ENCODE measurements at places on chromosomes 7 and 10.

DNA sequence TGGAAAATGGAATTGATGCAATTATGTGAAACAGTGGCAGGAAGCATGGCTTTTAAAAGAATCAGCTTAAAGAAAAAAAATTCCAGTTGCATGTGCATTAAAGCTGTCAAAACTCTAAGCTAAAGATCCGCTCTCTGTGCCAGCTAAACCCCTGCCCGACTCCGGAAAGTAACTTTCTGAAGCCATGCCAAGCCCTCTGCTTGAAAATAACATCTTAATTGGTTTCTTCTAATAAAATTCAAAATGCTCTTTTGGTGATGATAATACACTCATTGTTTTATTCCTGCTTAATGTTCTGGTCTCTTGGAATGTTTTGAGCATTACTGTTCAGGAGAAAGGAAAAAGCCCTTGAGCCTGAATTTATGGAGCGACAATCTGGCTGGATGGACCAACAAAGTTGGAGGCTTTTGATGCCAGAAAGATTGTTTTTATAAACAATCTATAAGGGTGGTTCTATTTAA is 11.7 kb downstream of the SEMA3C start:
- peaks cover 2% of the 10 kb centered on the region for H3K4me1 ChIP-seq
- H3K27ac ChIP-seq: no peak overlapping the region
- no peak overlapping the region for H3K4me3 ChIP-seq
- no peak for DNase-seq

DNA sequence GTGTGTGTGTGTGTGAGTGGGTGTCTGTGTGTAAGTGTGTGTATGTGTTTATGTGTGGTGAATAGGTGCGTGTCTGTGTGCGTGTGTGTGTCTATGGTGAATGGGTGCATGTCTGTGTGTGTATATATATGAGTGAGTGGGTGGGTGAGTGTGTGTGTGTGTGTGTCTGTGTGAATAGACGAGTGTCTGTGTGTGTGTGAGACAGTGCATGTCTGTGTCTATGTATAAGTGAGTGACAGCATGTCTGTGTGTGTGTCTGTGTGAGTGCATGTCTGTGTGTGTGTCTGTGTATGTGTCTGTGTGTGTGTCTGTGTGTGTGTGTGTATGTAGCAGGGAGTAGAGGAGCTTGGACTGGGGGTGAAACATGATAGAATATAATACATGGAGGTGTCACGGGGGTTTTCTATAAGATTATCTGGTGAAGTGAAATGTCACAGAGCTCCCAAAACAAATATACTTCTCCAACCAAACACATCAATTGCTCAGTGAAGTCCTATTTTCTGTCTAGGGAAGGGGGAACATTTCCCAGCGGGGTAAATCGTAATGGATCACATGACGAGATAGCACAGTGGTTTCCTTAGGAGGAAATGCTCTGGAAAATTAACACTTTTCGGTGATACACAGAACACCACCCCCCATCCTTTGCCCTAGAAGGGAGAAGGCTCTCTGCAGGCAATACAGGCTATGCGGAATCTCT is 723.3 kb upstream of the CELF2 start:
- peak overlapping the region; percentile 88 for H3K27ac ChIP-seq
- peaks cover 10% of the 10 kb centered on the region for H3K4me1 ChIP-seq
- DNase-seq: no peak
- H3K36me3 ChIP-seq: no peaks in the 10 kb centered on the region
- no peak overlapping the region for H3K4me3 ChIP-seq
- H3K27me3 ChIP-seq: no peaks in the 10 kb centered on the region

DNA sequence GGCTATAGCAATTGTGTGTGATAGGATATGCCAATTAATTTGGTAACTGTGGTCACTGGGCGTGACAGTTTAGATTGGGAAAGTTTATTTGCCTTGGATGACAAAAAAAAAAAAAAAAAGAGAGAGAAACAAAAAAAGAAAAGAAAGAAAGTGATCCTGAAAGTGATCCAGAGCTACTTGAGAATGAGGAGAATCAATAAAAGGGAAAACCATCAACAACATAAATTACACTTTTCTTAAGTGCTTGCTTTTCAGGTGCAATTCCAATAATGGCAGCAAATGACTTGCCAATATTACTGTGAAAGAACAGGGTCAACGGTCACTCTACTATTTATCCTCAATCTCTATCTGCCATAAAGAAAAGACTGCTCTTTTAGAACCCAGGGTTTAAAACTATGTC is 191.8 kb upstream of the SEMA3C start:
- H3K4me3 ChIP-seq: no peak overlapping the region
- DNase-seq: no peak
- H3K27ac ChIP-seq: no peak overlapping the region
- no peaks in the 10 kb centered on the region for H3K36me3 ChIP-seq
- H3K4me1 ChIP-seq: no peaks in the 10 kb centered on the region

- H3K4me3 ChIP-seq: no peak overlapping the region
- no peak overlapping the region for H3K27ac ChIP-seq
- no peak for DNase-seq
These were observed 142.9 kb downstream of the PTPRN2 start for GRCh38 chr7:158444501-158445420.

- H3K36me3 ChIP-seq: no peaks in the 10 kb centered on the region
- H3K4me1 ChIP-seq: peaks cover 18% of the 10 kb centered on the region
- H3K27ac ChIP-seq: no peak overlapping the region
These were observed 285.6 kb downstream of the PRPF18 start for GRCh38 chr10:13872411-13872810.

GRCh38 chr7:144255471-144255897 is 9.1 kb downstream of the OR2A7 start:
- DNase-seq: no peak
- H3K4me3 ChIP-seq: no peak overlapping the region
- H3K36me3 ChIP-seq: no peaks in the 10 kb centered on the region
- no peaks in the 10 kb centered on the region for H3K4me1 ChIP-seq

- no peak overlapping the region for H3K4me3 ChIP-seq
- H3K36me3 ChIP-seq: no peaks in the 10 kb centered on the region
- no peak for DNase-seq
These were observed 27.0 kb downstream of the SPAG6 start for GRCh38 chr10:22372298-22372697.

DNA sequence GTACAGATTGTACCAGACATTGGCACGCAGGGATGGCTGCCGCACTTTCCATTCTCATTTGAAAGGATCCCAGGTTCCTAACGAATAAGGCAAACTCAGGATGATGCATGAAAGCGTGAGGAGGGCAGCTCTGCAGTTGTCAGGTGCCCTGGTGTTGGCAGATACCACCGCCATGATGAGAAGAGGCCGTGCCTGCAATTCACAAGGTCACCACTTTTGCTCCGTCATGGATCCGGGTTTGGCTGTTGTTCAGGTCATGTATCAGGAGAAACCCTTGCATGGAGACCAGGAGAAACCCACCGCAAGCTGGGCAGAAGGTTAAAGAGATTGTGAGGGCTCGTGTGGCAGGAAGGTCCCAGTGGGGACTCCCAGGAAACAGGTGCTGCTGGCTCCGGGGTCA is 233.2 kb downstream of the KLF6 start:
- no peak for DNase-seq
- no peak overlapping the region for H3K4me3 ChIP-seq
- H3K27ac ChIP-seq: no peak overlapping the region
- no peaks in the 10 kb centered on the region for H3K4me1 ChIP-seq
- no peaks in the 10 kb centered on the region for H3K36me3 ChIP-seq

DNA sequence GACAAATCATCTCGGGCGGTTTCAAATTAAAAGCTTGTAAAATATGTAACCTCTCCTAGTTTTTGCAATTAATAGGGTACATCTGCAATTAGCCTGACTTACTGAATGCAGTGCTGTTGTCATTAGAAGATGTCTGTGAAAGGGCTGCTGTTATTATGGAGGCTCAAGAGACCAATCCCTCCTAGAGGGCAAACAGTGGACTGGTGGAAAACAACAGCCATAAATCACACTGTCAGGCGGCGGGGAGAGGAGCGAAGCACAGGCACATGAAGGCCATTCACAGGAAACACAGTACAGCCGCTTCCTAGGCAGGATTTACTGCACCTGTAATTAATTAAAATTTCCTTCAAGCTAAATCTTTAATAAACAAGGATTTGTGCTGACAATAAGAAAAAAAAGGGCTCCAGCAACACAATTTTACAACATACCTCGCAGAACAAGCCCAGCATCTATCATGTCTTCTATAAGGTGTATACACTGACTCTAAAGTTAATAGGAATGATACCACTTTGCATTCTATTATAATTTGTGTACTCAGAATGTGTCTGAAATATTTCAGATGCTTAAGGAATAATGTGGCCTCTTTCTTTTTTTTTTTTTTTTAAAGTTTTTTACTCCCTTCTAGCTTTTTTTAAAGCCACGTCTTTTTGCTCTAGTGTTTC is 50.7 kb downstream of the ERCC6 start:
- DNase-seq: no peak
- H3K4me1 ChIP-seq: no peaks in the 10 kb centered on the region
- H3K36me3 ChIP-seq: no peaks in the 10 kb centered on the region
- no peak overlapping the region for H3K4me3 ChIP-seq

- H3K27me3 ChIP-seq: no peaks in the 10 kb centered on the region
- no peaks in the 10 kb centered on the region for H3K4me1 ChIP-seq
- peaks cover 77% of the 10 kb centered on the region for H3K36me3 ChIP-seq
- DNase-seq: no peak
- H3K4me3 ChIP-seq: no peak overlapping the region
These were observed 3.5 kb downstream of the SUN1 start for GRCh38 chr7:835485-836401.

DNA sequence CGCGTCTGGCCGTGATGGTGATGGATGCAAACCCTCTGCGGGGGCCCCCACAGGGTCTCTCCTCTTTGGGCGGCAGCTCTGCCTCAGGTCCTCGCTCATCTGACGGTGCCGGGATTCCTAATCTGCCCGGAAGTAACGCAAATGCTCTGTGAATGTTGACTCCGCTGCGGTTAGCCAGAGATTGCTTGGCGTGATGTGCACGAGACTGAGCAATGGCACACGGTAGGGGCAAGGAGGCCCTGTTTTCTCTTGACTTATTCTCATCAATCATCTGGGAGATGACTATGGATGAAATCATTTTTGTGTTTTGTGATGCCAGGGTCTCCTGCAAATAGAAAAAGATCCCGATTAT is 116.5 kb upstream of the ADAM12 start:
- H3K27ac ChIP-seq: no peak overlapping the region
- H3K36me3 ChIP-seq: no peaks in the 10 kb centered on the region
- H3K27me3 ChIP-seq: no peaks in the 10 kb centered on the region
- peaks cover under 1% of the 10 kb centered on the region for H3K4me1 ChIP-seq

DNA sequence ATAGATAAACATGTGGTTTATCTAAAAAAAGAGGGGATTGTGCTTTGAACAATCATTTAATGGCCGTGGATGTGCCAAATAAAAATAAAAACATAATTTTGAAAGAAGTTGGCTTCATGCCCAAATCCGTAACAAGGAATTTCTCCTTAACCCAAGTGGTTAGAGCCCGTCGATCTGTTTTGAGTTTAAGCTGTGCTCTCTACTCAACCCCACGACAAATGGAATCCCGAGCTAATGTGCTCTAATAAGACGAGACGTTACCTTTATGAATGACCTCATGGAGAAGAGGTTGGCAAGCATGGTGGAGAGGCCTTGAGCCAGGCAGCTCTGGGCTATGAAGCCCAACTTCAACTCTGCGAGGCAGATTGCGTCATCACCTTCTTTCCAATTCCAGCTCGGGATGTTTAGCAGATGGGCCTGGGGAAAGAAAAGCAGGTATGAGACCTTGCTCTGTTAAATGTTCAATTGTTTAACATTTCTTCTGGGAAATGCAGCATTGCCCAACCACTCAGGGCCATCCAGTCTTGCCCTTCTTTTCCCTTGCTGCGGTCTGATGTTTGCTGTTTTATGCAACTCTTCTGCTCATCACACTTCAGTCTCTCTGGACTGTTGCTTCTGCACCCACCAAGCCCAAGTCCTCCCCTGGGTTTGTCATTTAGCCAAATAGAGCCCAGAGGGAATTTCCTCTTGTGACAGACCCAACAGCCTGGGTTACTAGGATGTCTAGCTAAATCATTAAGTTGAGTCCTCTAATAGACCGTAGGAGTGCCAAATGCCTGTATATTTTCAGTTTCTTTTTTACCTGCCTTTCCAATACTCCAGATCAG is 564.6 kb downstream of the KCNMA1 start:
- H3K4me1 ChIP-seq: no peaks in the 10 kb centered on the region
- DNase-seq: no peak
- no peak overlapping the region for H3K4me3 ChIP-seq
- no peaks in the 10 kb centered on the region for H3K36me3 ChIP-seq
- no peak overlapping the region for H3K27ac ChIP-seq
- H3K27me3 ChIP-seq: no peaks in the 10 kb centered on the region

DNA sequence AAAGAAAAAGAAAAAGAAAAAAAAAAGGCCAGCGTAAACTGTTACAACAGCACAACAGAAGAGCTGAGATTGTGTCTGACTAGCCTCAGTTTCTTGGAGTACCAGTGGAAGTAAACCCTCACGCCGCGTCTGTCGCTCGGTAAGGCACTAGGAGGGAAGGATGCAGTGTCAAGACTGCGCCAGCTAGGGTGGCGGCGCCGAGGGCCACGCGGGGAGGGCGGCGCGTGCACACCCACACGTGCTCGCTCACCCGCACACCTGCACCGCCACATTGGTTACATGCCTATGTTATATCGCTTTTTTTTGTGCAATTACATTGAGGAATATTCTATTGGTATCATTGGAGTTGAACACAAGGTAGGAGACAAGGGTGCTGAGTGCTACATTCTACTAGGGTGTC is 48.2 kb downstream of the CLEC2L start:
- H3K36me3 ChIP-seq: peaks cover 10% of the 10 kb centered on the region
- no peaks in the 10 kb centered on the region for H3K27me3 ChIP-seq
- peaks cover 9% of the 10 kb centered on the region for H3K4me1 ChIP-seq
- no peak overlapping the region for H3K27ac ChIP-seq

- H3K4me3 ChIP-seq: no peak overlapping the region
- H3K27me3 ChIP-seq: no peaks in the 10 kb centered on the region
- no peaks in the 10 kb centered on the region for H3K36me3 ChIP-seq
- no peaks in the 10 kb centered on the region for H3K4me1 ChIP-seq
These were observed 203.0 kb downstream of the KCND2 start for GRCh38 chr7:120475994-120476393.

DNA sequence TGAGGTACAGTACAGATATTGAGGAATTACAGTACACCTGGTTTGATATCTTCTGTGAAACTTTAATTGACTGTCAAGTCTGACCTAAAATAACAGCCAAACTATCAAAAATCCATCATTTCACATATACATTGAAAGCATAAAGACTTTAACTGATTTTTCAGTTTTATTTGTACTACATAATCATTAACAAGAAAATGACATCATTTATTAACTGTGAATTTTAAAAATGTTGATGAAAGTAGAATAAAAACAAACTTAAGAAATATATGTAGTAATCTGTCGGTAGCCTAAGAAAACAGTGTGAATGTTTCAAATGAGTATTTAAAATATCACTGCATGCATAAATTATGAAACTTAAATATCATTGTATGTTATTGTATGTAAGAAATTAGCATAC is 836.7 kb upstream of the GHITM start:
- H3K36me3 ChIP-seq: no peaks in the 10 kb centered on the region
- H3K4me1 ChIP-seq: no peaks in the 10 kb centered on the region
- no peaks in the 10 kb centered on the region for H3K27me3 ChIP-seq
- H3K27ac ChIP-seq: no peak overlapping the region
- DNase-seq: no peak

GRCh38 chr7:6246251-6246917 is 26.0 kb downstream of the CYTH3 start:
- no peak overlapping the region for H3K4me3 ChIP-seq
- peaks cover 3% of the 10 kb centered on the region for H3K4me1 ChIP-seq
- no peaks in the 10 kb centered on the region for H3K27me3 ChIP-seq
- no peak overlapping the region for H3K27ac ChIP-seq
- H3K36me3 ChIP-seq: no peaks in the 10 kb centered on the region

- no peaks in the 10 kb centered on the region for H3K27me3 ChIP-seq
- H3K4me3 ChIP-seq: no peak overlapping the region
- DNase-seq: no peak
- no peak overlapping the region for H3K27ac ChIP-seq
These were observed 112.6 kb downstream of the ZPBP start for GRCh38 chr7:49980465-49980864.

All from neuronal stem cell (in vitro differentiated cells).